ENCODE measurements at places on chromosomes 12 and 14.

DNA sequence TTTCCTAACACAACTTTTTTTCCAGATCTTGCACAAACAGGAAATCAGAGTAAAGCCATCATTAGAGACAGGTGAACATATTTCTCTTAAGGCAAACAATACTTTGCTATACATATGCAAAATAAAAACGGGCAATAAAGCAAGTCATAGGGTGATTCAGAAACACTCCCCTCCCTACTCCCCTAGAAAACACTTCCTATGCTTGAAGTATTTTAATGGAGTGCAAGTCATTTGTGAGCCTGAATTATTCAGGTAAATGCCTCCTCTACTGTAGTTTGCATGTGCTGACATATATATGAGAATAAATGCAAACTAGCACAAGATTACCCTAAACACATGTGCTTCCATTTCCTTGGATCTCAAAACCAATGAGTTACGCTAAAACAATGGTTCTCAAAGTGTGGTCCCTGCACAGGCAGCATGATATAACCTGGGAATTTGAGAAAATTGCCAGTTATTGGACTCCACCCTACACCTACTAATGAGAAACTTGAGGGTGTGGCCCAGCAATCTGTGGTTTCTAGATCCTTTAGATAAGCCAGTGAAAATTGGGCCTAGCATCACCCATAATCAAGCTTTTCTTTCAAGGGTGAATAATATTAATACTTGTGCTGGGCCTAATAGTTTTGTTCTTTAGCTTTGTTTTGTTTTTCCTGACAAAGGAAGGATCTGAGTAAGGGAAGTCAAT lies 159.7 kb upstream of the BMP4 start:
- no peak for DNase-seq

GRCh38 chr12:130972586-130972950 lies 18.9 kb downstream of the ADGRD1 start:
- DNase-seq = no peak

- DNase-seq = no peak
Observed at GRCh38 chr14:28608443-28608842, 158.1 kb upstream of the FOXG1 start.

DNA sequence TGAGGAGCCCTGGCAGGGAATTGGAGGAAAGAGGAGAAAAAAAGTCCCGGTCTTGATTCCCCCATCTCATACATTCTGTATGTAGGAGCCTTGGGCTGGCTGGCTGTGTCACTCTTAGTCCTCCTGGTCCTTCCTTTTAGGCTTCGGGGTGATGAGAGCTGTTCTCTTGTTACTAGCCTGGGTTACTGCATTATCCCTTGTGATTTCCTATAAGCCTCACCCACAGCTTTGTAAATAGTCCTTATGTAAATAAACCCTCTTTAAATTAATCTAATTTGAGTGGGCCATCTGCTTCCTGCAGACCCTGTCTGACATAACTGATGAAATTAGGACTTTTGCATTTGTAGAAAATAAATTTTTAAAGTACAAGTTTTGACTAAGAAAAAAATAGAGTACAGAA lies 19.2 kb downstream of the DNM1L start:
- DNase-seq = no peak

DNA sequence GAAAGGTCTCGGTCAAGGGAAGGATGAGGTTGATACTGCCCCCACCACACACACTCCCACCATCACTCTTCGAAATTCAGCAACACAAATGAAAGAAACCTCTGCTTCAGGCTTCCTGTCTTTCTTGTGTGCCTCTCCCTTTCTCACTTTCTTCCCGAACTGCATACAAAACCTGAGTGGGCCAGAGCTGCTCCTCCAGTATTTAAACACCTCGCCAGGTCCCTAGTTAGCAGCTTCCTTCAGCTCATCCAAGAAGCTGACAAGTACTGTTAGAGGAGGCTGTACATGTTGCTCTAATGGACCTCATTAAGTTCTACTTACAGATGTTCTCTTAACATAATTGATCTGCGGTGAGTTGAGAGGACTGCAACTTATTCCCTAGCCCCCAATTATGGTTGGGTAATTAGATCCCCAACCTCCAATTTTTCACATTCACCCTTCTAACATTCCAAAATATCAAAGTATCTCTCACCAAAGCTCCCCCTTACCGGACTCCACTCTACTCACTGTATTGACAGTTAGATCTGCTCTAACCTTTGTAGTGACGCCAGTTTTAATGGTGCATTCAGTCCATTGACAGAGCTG lies 4.1 kb upstream of the LMO3 start:
- DNase-seq = no peak

- peak; percentile 22 for DNase-seq
Observed at GRCh38 chr14:53153702-53154112, 584 bp upstream of the DDHD1 start.

GRCh38 chr14:69711065-69711464 lies 55.9 kb upstream of the SRSF5 start:
- no peak for DNase-seq

DNA sequence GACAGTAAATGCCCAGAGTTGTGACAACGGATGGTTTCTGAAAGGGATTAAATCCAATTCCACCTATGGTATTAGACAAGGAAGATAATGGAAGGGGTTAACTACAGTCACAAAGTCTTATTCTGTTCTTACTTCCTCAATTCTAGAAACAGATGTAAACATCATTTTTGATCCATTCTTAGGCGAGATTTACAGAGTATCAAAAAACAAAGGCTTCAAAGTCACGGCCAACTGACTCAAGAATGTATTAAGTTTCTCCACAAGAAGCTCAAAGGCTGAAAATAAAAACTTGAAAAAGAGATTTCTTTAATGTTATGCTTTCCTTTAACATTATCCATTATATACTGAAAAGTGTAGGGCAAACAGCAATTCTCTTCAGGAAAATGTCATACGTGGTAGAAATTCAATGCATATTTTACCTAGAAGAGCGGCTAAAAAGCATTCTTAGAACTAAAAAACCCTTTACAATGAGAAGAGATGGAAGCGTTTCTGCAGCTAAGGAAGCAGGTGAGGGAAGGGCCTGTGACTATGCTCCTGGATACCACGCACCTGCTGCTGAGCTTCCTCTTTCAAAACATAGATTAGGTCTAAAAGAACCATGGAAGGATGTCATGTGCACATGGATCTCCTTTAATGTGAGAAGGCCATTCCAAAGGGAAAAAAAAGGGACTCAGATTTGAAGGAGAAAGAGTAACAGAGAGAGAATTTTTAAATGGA lies 185.8 kb downstream of the STXBP6 start:
- DNase-seq = peak; percentile 22

- no peak for DNase-seq
Observed at GRCh38 chr12:90010089-90010488, 301.5 kb upstream of the ATP2B1 start.

- no peak for DNase-seq
Observed at GRCh38 chr12:88181881-88182280, 39.8 kb downstream of the TMTC3 start.
